Endothelial cell of umbilical vein (primary cell): ENCODE measurements at places on chromosomes 4 and X. TPM values are rescaled to one million over a fixed set of nuclear protein-coding genes. Genes with fewer than 3 reads are reported as not detected.

The ANAPC10 gene
- total RNA-seq, result 21.4 and 24.0 TPM in 2 replicates

The TKTL2 gene
- not detected in 2 replicates for total RNA-seq

The ASB12 gene
- not detected in 2 replicates for total RNA-seq

The TMSB4X gene
- total RNA-seq, result 6,742 and 6,858 TPM in 2 replicates

The SPANXN3 gene
- not detected in 2 replicates for total RNA-seq

The PAGE2 gene
- not detected in 2 replicates for total RNA-seq

The IL1RAPL2 gene
- not detected in 2 replicates for total RNA-seq

The MAOA gene
- total RNA-seq, result 18.1 and 23.5 TPM in 2 replicates

The SSX2 gene
- total RNA-seq, result not detected in 2 replicates

DNA sequence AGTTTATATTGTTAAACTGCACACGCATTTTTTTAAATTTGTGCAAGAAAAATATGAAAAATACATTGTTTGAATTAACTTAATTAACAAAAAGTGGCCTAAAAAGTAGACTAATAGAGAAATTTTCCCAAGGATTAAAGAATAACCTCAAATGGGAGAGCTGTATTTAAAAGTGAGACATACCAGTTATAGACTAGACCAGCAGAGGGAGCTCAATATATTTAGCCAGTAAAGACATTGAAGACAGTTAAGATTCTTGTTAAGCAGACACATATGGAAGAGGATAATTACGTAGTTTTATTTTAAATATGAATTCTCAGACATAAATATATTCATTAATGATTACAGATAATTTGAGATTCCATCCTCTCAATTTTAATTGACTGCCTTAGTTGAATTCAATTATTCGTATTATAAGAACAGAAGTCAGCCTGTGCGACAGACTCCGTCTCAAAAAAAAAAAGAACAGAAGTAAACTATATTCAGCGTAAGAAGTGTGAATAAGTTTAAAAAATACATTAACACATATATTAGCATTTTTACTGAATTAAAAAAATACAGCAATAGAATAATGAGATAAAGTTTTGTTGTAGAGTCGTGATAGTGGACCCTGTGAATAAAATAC, 64.8 kb downstream of the GLRA3 start:
- peak; percentile 6 for DNase-seq

GRCh38 chr4:126799416-126799815, 833.3 kb upstream of the INTU start:
- DNase-seq, result no peak

DNA sequence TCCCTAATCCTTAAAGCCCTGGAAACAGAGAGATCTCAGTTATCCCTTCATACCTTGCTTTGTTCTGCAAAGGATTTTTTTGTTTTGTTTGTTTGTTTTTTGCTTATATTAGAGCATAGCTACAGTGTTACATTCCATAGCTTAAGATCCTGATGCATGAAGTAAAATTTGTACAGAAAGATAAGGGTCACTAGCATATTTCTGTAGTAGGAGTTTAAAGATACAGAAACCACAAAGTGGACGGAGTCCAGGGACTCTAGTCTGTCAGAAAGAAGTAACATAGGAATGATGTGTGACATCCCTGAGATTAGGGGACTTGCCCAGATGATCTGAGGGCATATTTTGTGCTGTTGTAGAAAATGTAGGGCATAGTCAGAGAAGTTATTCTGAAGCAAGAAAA, 151.9 kb upstream of the PLAC1 start:
- no peak for DNase-seq

DNA sequence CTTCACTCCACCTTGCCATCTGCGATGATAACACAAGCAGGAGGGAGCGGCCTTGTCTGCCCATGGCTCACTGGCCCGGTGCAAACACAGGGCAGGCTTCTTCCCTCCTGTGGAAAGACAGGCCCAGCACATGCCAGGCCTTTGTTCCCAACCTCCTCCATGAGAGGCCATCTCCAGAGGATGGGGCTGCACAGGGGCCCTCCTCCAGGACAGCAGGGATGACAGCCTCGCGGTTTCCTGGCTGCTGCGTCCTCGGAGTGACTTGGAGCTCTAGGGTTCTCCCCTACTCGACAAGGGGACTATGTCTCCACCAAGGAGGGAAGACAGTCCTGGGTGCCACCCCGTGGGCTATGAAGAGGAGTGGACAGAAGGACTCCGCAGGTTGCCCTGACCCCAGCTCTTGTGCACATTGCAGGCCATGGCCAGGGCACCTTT, 21.8 kb downstream of the RNF212 start:
- no peak for DNase-seq

- no peak for DNase-seq
Observed at GRCh38 chrX:138858951-138859350, 147.4 kb upstream of the FGF13 start.

GRCh38 chr4:4670869-4671268, 129.0 kb upstream of the STX18 start:
- no peak for DNase-seq

DNA sequence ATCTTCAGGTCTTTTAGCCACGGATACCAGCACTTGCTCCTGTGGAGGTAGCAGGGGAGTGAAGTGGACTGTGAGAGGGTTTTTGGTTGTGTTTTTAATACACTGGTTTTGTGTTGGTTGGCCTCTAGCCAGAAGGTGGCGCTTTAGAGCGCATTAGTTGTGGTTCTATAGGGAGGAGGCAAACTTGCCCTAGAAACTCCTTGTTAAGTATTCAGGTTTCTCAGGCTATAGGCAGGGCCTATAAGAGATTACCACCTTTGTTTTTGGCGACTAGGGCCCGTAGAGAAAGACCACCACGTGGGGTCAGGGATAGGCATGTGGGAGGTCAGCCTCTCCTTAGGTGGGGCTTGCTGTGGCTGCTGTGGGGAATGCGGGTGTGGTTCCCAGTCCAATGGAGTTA, 221.6 kb upstream of the SPANXN4 start:
- DNase-seq, result no peak

DNA sequence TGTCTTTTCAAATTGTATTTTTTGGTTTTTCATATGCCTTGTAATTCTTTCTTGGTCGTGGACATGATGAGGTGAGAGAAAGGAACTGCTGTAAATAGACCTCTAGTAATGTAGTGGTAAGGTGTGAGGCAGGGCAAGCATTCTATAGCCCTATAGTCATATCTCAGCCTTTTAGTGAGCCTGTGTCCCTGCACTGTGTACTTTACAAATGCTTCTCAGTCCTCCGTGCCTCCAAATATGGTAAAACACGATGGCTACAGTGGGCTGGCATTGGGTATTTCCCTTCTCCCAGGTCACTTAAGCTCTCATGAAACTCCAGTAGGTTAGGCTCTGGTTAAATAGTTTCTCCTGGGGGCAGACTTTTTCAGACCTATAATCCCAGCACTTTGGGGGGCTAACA, 57.9 kb upstream of the PLS3 start:
- no peak for DNase-seq

GRCh38 chr4:169716677-169717076, 41.1 kb downstream of the HPF1 start:
- DNase-seq, result peak; percentile 41

DNA sequence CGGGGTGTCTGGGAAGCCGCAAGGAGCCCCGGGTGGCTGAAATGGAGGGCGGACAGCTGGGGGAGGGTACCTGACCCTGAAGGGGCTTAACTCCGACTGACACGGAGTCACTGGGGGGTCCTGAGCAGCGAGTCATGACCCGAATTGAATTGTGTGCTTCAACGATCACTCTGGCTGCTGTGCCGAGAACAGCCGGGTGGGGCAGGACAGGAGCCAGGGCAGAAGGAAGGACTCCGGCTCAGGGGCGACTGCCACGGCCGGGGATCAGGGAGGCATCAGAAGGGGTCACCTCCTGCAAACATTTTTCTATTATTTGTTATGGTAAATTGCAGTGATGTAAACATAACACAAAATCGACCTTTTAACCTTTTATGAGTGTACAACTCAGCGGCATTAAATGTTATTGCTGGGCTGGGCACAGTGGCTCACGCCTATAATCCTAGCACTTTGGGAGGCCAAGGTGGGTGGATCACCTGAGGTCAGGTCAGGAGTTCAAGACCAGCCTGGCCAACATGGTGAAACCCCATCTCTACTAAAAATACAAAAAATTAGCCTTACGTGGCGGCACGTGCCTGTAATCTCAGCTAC, 21.6 kb downstream of the ZFYVE28 start:
- no peak for DNase-seq

DNA sequence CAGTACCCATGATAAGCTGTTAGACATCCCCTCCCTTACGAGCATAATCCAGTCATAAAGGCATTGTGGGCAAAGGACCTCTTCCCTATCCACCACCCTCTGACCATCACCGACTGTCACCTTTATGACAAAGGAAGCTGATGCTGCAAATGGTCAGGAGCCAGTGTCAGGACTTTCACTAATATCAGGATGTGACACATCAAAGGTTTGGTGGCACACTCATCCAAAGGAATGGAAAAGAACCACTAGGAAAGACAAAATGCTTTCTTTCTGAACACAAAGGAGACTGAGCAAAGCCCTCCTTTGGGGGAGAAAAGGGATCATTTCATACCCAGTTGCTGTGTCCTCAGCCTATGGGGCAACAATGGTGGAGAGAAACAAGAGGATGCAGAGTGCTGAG, 66.9 kb upstream of the PROM1 start:
- no peak for DNase-seq

DNA sequence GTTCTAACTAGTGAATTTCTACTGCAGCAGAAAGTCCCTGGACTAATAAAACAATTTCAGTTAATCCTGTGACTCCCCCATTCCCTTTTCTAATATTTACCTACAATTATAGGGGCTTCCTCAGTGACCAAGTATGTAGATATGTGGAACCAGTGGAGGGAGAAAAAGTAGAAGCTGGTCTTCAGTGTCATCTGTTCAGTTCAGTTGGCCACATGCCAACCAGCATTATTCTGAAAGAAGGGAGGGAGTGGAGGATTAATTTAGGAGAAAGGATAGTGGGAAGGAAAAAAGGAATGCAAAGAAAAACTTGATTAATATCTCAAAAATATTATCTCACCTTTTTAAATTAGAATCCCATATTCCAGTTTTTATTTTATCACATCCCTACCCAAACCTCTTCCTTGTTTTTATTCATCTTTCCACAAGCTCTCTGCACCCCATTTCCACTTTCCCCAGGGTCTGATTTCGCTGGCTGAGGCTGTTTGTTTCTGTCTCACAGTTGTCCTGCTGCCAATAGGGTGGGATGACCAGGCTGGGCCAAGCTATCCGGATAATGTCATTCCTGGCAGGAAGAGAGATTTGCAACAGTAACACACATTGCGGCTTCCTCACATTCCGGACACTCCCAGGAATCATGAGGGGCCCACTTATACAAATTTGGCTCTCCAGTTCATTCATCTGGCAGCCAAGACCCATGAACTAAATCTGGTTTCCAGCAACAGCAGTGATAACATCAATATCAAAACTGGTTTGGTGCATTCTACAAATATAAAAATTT, 24.6 kb upstream of the ANTXR2 start:
- DNase-seq, result peak; percentile 65

- no peak for DNase-seq
Observed at GRCh38 chrX:37383313-37383712, 34.1 kb downstream of the PRRG1 start.

GRCh38 chr4:88793475-88793874, 95.8 kb upstream of the NAP1L5 start:
- DNase-seq, result no peak

DNA sequence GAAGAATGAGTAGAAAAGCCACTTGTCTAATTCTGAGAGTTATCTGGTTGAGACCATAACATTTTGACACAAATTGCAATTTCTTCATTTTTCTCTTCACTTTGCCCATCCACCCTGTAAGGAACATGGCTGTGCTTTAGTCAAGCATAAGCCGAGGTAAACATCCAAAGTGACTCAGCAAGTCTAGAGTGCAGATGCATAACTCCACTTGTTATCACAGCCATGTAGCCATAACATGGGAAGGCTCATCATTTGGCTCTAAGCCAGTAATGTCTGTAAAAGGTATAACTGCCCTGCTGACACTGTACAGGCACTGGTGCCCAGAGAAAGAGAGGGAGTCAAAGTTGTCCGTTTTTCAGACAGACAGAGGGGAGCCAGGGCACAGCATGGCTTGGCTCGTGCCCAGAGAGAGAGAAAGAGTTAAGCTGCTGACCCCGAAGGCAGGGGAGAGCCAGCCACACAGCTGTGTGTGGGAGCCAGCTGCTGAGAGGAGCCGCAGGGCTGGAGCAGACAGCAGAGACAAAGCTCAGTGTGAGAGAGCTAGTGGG, 76.9 kb upstream of the EXOC1L start:
- peak; percentile 5 for DNase-seq
